ENCODE measurements at places on chromosomes 11 and 22. TPM values are rescaled to one million over a fixed set of nuclear protein-coding genes. Genes with fewer than 3 reads are reported as not detected.

Gene KDM4D
- total RNA-seq, result 0.45 TPM

Gene PATE4
- total RNA-seq, result not detected

Gene GLB1L3
- total RNA-seq, result not detected

Gene C22orf42
- not detected for total RNA-seq

Gene TNNT3
- 8.8 TPM for total RNA-seq

All from aorta (tissue), 5 donors.